ENCODE measurements at places on chromosomes 1 and 21.

- no peak for DNase-seq
Observed at GRCh38 chr21:29725025-29725736, 214.6 kb downstream of the GRIK1 start.

DNA sequence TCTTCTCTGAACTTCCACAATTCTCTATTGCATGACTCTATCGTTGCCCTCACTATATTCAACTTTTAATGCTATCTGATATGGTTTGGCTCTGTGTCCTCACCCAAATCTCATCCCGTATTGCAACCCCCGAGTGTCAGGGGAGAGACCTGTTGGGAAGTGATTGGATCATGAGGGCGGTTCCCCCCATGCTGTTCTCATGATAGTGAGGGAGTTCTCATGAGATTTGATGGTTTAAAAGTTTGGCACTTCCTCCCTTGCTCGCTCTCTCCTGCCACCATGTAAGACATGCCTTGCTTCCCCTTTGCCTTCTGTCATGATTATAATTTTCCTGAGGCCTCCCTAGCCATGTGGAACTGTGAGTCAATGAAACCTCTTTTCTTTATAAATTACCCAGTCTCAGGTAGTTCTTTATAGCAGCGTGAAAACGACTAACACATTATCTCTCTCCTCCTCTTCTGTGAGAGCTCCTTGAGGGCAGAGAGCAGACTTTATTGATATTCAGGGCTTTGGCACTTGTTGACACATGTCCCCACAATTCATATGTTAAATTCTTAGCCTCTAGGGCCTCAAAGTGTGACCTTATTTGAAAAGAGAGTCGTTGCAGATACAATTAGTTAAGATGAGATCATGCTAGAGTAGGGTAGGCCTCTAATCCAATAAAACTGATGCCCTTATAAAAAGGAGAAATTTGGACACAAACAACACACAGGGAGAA is 52.1 kb downstream of the ADCY10 start:
- DNase-seq, result no peak

DNA sequence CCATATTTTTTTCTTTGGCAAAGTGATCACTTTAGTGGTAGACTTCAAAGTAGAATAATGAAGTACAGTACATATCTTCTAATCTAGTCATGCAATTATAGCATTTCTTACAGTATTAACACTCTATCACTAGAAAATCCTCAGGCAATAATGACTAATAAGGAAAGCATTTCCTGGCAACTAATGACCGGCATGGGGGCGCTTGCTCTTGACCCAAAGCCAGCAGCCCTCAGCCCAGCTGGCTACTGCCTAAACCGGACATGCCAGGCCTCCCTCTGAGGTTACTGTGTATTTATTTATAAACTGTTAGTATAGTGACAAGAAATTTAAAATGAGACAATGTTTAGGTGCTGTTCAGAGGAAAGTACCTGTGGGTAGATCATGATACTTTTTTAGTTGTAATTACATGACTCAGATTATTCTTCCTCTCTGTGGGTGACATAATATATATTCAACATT is 633.8 kb downstream of the PTPRC start:
- no peak for DNase-seq

DNA sequence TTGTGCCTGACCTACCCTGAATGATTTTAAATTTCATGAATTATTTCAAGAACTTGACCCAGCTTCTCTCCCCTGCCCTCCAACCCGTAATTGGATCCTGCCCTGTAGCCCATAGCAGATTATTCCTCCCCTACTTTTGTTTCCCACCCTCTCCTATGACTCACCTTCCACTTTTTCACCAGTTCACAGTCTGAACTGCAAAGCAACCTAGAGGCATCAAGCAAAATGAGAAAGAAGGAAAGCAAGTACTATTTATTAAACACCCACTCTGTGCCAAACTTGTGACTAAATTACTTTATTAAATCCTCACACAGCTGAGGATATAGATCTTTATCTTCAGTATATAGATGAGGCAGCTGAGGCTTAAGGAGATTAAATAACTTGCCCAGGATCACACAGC is 20.7 kb upstream of the IKBKE start:
- no peak for DNase-seq

DNA sequence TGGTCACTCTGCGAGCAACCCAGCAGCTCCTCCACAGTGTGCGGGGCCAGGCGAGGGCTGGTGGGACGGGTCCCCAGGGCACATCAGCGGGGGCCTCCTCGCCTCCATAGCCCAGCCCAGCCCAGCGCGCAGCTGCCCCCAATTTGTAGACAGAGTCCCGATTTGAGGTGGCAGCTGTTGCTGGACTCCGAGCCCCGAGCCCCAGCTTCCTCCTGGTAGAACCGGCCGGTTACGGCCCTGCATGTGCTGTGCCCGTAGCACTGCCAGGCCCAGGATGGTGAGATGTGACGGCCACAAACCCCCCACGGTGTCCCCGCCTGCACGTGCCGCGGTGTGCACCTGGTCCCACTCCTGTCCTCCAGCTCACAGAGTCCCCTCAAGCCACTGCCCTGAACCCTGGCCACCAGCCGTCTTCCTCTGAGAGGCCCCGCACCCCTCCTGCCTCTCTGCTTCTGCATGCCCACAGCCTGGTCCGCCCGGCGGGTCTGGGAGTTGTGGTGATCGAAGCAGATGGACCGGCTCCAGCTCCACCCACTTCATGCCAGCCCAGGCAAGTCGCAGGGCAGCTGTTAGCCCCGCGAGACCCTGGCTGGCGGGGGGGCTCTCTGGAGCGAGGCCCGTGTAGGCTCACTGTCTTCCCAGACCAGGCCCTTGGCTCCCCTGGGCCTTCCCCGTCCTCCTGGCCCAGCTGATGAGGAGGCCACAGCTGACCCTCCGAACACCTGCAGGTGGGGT is 55.5 kb downstream of the MORN1 start:
- no peak for DNase-seq

DNA sequence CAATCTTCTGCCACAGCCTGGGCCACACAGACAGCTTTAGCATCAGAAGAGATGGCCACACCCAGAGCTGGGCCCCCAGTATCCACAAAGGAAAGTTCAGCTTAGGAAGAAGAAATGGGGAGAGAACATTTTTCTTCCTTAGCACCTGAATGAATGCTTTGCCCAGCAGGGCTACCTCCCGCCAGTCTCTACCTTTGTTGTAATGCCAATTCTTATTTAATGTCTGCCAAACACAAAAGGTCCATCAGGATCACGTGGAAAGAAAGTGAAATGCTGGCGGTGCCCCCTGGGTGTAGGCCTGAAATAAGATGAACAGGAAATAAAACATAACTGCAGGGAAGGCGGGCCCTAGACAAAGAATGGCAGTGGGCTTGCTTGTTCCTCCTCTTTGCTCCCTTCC is 125.6 kb downstream of the CACNA1E start:
- no peak for DNase-seq

All from ascending aorta (tissue), 2 donors.